ENCODE measurements at places on chromosomes 6 and 20.
A peak's percentile ranks its signal among the peaks of the same experiment; 100 is the strongest.

DNA sequence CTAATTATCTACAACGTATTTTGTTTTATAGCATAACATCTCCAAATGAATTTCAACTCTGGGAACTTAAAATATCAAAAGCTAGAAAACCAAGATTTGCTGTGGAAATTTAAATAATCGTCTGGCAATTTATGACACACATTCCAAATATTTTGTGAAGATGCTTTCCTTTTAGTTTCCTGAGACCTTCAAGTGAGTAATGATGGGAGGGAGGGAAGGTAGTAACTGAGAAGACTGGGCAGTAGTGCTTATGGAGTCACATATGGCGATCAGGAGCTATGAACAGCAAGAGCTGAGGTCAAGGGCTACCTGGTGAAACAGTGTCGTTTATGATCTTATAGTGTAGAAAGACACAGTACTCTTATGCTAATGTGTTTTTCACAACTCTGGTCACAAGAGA, 178.2 kb upstream of the THEMIS start:
- no peak for DNase-seq

DNA sequence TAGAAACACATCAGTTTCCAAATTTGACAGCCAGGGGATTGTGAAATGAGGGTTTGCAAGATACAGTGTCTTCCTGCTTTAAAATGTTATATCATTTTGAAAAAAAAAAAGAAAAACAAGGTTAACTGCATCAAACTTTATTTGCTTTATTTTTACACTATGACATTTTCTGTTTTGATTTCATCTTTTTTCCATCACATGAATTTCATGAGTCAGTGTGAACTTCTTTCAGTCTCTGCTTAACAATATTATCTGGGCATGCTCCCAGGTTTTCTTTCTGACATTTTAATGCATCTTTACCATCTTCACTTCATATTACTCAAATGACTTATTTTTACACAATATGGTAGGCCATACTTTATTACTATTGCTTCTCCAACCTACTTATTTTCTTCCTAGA, 1.9 kb downstream of the NCOA7 start:
- DNase-seq: no peak

- no peak for DNase-seq
Measured at GRCh38 chr6:120496661-120497060, 837.6 kb downstream of the TBC1D32 start.

- no peak for DNase-seq
Measured at GRCh38 chr6:135395136-135395535, 102.4 kb downstream of the AHI1 start.

DNA sequence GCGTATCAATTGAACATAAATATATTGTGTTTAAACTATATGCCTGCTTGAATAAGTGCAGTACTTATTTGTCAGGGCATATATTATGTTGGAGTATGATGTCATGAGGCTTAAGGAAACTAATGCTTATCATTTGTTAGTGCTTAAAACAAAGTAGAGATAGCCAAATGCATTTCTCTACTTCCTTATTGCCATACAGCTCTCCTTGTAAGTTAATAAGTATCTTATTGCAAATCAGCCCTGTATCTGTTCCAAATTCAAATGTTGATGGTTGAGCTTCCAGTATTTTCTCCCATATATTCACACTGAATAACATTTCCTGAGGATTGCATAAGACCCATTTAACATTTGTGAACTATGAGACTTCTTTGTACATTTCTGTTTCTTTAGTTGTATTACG, 57.8 kb downstream of the CARMIL1 start:
- no peak for DNase-seq

- no peak for DNase-seq
Measured at GRCh38 chr6:131139599-131139998, 4.3 kb downstream of the AKAP7 start.

DNA sequence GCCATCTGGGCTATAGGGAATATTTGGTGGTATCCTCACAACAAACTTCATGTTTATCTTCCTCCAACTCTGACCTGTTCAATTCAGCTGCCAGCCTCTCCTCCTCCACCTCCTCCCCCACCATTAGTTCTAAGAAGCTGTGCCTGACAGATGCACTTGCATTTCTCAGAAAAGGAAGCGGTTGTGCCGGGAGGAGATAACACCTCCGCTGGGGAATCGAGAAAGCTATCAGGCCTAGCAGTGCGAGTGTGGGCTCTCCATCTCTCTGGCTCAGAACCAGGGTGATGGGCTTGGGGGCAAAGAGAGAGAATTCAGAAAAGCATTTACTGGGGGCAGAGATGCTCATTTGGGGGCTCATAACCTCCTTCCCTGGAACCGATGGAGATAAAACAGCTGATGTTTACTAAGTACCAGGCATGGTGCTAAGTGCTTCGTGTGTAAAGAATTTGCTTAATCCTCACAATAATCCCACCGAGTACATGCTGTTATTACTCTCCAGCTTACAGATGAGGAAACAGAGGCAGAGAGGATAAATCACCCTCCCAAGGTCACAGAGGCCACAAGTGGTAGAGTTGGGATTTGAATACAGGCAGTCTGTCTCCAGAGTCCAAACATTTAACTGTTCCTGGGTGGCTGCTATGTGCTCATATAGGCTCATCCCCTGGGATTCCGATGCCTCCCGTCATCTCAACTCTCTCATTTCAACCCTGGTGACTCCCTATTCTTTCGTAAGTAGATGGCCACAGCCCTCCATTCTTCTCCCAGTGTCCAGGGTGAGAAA, 38.3 kb downstream of the COX4I2 start:
- peak; percentile 87 for DNase-seq

DNA sequence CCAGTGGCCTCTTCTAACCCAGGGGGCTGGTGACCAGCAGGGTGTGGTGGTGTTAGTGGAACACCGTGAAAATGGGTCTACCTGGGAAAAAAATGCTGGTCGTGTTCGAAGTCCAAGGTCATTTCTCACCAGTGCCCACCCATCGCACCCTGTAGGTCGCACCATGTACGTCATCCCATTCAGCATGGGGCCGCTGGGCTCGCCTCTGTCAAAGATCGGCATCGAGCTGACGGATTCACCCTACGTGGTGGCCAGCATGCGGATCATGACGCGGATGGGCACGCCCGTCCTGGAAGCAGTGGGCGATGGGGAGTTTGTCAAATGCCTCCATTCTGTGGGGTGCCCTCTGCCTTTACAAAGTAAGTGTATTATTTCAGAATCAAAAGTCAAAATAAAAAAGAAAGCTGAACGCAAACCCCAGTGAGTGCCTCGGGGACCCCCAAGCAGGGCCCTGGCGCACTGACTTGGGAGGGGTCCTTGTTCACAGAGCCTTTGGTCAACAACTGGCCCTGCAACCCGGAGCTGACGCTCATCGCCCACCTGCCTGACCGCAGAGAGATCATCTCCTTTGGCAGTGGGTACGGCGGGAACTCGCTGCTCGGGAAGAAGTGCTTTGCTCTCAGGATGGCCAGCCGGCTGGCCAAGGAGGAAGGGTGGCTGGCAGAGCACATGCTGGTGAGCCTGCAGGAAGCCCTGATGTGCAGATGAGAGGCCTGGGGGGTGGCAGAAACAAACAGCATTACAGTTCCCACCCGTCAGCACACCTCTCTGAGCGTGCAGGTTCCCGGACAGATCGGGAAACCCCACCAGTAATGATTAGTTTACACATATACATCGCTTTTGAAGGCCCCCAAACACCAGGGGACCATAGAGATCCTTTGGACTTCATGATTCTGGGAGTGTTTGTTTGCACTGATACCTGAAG, 1.9 kb downstream of the PCK1 start:
- no peak for DNase-seq

GRCh38 chr20:23161244-23161891, 75.2 kb upstream of the CD93 start:
- DNase-seq: no peak

DNA sequence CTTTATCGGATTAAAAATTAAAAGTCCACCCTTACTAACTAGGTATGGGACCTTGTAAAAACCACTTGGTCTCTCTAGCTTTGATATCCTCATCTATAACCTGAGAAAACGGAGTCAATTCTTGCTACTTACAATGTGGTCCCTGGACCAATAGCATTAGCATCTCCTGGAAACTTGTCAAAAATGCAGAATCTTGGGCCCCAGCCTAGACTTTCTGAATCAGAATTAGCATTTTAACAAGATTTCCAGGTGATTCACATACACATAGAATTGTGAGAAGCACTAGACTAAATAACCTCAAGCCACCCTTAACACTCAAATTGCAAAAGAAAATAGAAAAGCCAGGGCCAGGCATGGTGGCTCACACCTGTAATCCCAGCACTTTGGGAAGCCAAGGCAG, 96.6 kb downstream of the RNGTT start:
- DNase-seq: no peak

DNA sequence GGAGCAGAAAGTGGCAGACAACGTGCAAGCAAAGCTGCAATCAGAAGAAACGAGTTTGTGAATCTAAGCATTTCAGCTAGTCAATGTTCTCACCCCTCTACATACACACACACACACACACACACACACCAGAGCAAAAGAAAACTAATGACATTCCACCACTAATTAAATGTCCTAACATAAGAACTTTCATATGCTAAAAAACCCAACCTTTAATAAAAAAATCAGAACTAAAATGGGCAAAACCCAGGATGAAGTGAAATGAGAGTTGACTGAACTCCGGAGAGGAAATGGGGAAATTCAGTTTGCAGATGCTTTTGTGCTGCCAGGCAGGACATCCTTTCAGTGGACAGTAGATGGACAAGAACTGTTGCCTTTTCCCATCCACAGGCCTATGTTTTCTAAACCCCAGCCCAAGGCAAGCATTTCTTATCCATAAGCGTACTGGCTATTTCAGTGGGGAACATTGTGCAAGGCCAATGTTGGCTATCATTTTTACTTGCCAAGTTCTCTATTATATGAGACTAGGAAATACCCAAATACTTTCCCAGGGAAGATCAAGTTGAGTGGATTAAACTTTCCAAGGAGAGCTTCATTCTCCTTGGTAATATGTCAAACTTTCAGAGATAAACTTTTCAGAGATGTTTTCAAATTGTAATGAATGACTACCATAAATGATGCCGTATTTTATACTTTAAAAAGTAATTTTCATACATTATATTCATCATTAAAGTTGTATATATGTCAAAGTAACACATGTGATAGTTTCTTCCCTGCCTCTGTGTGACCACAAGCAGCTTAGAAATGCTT, 27.3 kb downstream of the RIN2 start:
- DNase-seq: no peak

DNA sequence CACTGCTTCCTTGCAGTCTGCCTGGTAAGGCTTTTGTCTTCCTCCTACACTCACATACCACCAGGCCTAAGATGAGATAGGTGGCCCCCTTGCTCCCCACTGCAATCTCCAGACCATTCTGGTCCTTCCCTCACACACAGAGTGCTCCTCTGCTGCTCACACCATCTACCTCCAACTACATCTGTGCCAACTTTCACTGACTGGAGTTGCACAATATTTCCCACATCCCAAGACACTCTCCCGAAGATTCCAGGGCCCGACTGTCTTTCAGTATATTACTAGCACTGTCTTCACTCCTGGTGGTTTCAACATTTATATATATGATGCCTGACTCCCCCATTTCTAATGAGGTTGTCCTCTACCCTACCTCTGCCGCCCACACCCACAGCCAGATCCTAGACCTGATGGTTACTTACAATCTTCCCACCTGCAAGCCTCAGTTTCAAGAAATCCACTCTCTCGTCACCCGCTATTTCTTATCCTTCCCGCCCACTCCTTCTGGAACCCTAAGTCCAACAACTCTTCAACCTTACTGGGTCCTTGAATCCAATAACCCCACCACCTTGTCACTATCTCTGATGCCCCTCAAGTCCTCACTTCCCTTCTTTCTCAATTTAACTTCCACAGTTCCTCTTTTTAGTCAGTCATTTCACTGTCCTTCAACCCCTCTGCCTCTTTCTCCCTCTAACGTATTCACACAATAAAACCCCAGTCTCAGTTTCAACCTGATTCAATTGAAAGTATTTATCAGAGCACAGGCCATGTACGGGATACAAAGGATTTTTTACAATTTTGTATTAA, 21.6 kb downstream of the RALGAPA2 start:
- DNase-seq: no peak

GRCh38 chr6:27889275-27889627, 22.9 kb downstream of the OR2B2 start:
- DNase-seq: no peak

DNA sequence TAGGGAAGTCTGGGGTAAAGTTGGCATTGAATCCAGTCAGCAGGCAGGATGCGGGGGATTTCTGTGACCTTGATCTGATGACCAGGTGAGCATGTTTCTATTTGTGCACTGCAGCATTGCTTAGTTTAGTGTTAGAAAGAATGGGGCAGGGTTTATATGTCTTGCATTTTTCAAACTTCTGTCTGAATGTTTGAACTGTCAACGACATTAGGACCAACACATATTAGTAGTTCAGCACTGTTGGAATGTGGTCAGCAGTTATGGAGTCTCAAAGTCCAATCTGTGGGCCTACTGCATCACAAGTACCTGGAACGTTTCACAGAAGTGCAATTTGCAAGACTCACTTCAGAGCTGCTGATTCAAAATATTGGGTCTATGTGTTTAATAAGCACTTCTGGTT, 276.6 kb upstream of the BMP2 start:
- no peak for DNase-seq

GRCh38 chr20:33984182-33984719, 9.5 kb upstream of the RALY start:
- DNase-seq: no peak

GRCh38 chr20:37204056-37204455, 24.7 kb upstream of the MROH8 start:
- no peak for DNase-seq

- no peak for DNase-seq
Measured at GRCh38 chr6:115001731-115002350, 659.0 kb upstream of the HS3ST5 start.

DNA sequence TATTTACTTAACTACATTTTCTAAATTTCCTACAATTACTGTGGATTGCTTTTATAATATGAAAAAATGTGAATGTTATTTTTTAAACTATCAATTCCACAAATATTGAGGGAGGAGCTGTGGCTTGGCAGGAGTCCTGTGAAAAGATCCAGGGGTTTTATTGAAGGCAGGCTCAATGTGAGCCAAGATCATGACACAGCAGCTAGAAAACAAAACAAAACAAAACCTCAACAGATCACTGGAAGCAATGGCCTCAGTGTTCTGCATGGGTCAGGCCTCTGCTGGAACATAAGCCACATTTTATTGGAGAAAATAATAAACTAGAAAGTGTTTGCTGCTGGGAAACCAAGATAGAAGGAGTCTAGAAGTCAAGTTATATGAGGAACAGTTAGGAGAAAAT, 19.4 kb upstream of the RCAN2 start:
- no peak for DNase-seq

GRCh38 chr20:13545790-13546189, 92.9 kb downstream of the TASP1 start:
- DNase-seq: no peak

GRCh38 chr20:25022680-25023079, 30.1 kb upstream of the APMAP start:
- no peak for DNase-seq
